ENCODE measurements at places on chromosomes 5 and 9. TPM values are rescaled to one million over a fixed set of nuclear protein-coding genes. Genes with fewer than 3 reads are reported as not detected.

GRCh38 chr5:170423692-170424091 lies 34.5 kb upstream of the KCNMB1 start:
- no peak for DNase-seq

- no peak for DNase-seq
These were observed 22.7 kb upstream of the CDKN2B start for GRCh38 chr9:22031655-22032411.

- no peak for DNase-seq
These were observed 9.4 kb upstream of the C5orf58 start for GRCh38 chr5:170223360-170223759.

GRCh38 chr5:1842004-1842819 lies 40.5 kb downstream of the IRX4 start:
- DNase-seq: no peak

GRCh38 chr5:14551211-14551610 lies 30.4 kb upstream of the OTULINL start:
- DNase-seq: no peak

GRCh38 chr5:108560581-108560980 lies 178.7 kb upstream of the FBXL17 start:
- DNase-seq: no peak

GRCh38 chr5:110561510-110561909 lies 165.0 kb downstream of the TMEM232 start:
- DNase-seq: no peak

DNA sequence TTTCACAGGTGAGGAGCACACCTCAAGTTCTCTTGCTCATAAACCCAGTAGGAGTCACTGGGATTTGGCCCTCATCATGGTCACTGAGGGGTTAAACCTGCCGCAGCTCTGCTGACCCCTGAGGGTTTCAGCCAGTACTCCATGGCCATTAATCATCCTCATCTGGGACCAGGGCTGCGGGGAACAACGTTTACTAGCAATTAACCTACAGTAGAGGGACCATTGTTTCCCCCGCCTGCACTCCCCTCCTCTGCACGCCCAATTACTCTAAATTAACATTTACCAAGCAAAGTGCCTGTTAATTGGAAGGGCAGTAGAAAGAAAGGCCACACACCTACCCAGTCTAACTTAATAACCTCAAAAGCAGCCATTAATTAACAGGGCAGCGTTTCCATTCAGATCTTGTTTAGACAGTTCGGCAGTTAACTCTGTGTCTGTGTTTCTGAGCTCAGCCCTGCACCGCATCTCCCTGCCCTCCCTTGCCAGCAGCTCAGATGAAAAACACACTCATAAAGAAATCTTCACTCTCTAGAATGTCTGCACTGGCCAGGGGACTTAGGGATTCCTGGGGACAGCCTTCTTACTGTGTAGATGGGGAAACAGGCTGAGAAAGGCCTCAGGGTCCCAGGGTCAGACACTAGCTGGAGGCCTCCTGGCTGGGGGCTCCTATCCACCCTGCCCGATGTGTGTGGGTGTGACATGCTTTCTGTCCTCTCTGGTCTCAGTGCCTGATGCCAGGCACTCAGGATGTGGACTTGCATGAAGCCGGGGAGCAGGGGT lies 51.6 kb downstream of the ALG2 start:
- DNase-seq: no peak

DNA sequence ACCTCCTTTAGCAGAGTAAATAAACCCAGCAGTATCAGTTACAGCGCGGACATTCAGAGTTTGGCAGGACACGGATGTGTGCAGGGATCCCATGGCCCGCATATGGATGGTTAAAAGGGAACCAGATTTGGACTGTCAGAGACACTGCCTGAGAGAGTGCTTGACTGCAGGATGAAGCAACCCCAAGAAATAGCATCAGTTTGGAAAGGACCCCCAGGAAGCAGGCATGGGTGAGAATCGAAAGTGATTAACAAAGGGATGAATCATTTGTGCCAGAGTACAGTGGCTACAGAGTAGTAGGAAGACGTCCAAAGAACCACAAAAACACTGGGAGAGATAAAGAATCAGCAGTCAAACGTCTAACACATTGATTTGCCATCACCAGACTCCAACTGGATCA lies 5.5 kb downstream of the C7 start:
- no peak for DNase-seq

- no peak for DNase-seq
These were observed 412.1 kb upstream of the CLINT1 start for GRCh38 chr5:158270996-158271554.

DNA sequence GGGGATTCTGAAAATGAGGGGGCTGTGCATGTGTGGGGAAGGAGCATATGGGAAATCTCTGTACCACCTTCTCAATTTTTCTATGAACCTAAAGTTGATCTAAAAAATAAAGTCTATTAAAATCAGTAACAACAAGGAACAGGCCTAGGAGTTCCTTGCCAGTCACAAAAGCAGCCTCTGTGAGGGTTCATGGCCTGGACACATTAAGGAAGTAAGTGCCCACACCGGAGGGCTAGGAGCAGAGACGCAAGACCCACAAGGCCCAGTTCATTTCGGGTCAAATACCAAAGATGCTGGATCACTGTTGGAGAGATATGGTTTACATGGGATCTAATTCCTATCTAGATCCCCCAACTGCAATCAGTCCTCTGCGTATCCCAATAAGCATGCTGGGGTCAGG lies 88.4 kb downstream of the SEMA4D start:
- DNase-seq: no peak

The POLR3G gene
- total RNA-seq: 9.7 TPM

The ADAMTS12 gene
- total RNA-seq: not detected

The SMIM23 gene
- total RNA-seq: not detected
